ENCODE measurements at places on chromosomes 5 and 9.

GRCh38 chr5:111722140-111722539 is 34.9 kb downstream of the NREP start:
- no peak for DNase-seq

DNA sequence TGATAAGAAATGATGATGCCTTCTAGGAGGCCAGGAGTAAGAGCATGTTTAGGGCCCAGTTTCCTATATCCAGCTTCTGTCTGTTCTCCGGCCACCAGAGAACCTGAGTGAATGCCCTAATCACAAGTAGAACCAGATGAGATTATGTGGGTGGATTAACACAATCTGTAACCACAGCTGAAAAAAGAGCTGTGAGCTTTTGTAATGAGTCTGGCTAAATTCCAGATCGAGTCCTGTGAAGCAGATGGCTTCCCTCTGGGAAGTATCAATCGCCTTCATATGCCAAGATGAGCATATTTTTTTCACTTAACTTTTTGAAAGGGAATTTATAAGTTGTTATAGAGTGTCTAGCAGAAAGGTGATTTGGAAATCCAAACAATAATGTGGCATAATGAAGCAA is 99.8 kb downstream of the NNT start:
- no peak for DNase-seq

DNA sequence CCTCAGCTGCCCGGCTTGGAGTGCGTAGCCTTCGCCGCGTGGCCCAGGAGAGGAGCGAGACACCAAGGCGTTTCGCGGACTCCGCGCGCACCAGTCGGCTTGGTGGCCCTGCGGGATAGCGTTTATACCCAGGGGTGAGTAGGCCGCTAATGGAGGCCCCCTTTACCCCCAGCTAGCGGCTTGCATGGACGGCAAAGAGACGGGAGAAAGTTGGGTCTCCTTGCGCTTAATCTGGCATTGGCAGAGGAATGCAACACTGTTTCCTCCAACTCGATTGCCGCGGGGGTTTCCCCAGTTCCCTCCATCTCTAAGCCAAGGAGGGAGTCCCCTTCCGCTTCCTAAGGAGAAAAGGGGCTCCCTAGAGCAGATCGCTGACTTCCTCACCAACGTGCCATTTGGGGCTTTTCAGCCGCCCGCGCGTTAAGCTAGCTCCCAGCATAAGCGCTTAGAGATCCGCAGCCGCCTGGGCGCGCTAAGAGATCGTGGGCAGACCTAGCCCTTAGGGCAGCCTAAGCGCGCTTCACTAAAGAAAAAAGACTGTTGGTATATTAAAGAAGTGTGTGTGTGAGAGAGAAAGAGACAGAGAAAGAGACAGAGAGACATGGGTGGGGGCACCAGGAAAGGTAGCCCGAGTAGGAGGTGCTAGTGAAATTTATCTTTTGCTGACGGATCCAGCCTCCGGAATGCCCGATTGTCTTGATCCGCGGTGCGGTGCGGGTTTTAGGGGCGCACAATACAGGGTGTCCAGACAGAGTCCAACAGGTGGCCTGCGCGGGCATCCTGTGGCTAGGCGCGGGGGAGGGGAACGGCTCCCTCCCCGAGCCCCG is 597.9 kb upstream of the SGCD start:
- peak; percentile 56 for DNase-seq

DNA sequence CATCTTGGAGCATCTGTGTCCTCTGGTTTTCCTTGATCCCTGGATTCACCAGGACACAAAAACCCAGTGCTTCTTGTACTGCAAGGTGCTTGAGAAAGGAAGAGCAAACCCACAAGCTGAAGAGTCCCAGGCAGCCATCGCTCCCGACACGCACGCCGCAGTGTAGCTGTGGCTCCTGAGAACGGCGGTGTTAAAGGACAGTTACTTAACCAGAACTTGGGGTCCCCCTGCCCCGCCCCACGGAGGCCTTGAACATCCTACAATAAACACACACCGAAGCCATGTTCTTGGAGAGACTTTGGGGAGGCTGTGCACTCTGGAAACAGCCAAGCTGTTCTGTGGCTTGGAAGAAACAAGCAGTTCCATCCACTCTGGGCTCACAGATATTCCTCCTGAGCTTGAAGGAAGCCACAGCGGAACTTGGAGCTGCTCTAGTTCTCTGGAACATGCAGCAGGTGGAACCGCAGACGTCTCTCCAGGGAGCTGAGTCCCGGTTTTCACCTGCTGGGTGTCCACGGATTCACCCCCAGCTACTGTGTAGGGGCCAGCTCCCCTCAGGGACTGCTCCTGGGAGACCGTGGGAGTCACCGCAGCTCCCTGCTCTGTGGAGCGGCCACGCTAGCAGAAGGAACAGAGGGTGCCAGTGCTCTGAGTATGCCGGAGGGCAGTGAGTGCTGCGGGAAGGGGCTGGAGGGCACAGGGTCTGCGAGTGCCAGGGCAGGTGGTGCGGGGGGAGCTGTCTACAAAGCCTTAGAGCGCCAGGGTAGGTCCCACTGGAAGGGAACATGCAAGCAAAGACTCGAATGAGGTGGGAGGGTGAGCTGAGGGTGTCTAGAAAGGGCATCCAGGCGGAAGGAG is 107.3 kb downstream of the ADAMTS2 start:
- DNase-seq = no peak

DNA sequence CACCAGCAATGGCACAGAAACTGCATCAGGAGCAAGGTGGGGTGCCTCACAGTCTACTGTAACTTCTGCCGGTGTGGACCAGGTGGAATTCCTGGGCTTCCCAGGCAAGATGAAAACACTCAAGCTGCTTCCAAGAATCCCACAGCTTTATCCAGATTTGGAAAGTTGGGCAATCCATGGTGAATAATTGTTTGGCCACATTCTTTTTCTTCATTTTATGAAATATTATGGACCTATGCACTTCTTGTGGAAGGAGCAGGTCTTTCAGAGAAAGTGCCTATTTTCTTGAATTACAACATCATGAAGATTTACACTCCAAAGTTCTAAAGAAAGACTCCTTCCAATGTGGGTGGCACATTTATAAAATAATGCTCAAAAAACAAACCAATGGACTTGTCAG is 503.6 kb downstream of the SEMA5A start:
- no peak for DNase-seq

DNA sequence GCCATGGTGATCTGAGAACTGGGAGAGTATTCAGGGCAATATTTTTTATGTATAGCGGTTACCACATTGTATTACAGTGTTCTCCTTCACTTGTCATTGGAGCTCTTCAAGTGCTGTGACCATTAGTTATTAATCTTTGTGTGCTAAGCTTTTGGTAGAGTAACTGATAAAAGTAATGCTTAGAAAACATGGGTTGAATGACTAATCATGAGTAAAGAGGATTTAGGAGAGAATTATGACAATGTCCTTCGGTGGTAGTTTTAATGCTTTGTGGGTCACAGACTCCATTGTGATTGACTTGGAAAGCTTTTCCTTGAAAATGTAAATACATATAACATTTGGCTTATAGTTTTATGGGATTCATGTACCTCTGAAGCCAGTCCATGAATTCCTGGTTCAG is 21.4 kb downstream of the TGFBR1 start:
- no peak for DNase-seq

- DNase-seq = no peak
These were observed 26.5 kb downstream of the ZBTB34 start for GRCh38 chr9:126886897-126887296.
